ENCODE measurements at places on chromosomes 12 and 14.

DNA sequence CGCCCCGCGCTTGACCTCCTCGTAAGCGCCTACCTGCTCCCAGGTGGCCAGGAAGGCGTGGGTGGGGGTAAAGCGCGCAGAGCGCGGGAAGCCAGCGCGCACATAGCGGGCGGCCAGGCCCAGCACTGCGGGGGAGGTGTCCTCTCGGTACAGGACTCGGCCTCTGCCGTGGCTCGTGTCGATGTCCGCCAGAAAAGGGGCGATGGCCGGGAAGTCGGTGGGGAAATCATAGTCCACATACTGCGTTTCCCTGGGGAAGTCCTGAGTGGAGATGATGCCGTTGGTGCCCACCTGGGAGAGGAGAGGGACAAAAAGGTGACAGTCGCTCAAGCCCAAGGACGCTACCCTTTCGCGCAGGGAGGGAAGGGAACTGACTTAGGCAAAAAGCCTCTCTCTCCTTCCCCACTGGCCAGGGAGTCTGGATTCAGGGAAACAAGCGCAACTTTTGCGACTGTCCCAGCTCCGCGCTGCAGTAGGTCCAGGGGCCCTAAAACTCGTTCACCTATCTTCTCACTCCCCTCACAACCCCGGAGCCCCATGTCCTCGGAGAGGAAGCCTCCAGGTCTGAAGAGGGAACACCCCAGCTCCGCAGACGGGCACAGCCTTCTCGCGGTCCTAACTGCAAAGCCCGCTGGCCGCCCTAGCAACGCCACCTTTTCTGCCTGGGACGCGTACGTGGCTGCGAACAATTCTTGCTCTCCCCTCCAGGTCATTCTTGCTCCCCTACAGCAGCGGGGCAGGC lies 815 bp downstream of the NID2 start:
- DNase-seq, result no peak

GRCh38 chr12:21434699-21435098 lies 2.8 kb upstream of the PYROXD1 start:
- no peak for DNase-seq

GRCh38 chr14:51432302-51432948 lies 192.4 kb downstream of the TMX1 start:
- no peak for DNase-seq

- DNase-seq, result no peak
Observed at GRCh38 chr14:68146818-68147217, 327.2 kb downstream of the RAD51B start.

GRCh38 chr12:69459477-69459876 lies 10.7 kb upstream of the FRS2 start:
- no peak for DNase-seq

GRCh38 chr14:31774567-31774966 lies 213.4 kb downstream of the NUBPL start:
- DNase-seq, result no peak

DNA sequence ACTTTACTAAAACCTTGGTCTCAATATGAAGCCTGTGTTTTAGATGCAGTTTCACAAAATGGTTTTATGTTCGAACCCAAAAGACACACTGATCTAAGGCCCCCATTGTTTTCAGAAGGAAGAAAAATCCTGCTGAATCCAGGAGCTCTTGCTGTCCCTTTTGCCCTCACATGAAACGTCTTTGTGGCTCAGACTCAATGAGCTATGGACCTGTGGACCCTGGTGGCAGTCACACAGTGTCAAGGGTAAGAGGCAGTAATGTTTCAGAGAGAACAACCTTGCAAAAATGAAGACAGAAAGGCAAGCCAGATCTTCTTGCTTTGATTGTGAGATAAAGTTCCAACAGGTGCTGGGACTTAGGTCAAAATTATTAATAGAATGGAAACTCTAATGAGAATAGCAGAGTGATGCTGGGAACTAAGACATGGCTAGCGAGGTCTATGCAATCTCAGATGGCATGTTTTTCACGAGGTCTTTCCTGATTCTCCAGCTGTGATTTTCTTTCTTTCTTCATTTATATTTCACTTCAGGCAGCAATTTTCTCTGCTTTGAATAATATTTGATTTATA lies 164.9 kb upstream of the SLC38A2 start:
- DNase-seq, result no peak

DNA sequence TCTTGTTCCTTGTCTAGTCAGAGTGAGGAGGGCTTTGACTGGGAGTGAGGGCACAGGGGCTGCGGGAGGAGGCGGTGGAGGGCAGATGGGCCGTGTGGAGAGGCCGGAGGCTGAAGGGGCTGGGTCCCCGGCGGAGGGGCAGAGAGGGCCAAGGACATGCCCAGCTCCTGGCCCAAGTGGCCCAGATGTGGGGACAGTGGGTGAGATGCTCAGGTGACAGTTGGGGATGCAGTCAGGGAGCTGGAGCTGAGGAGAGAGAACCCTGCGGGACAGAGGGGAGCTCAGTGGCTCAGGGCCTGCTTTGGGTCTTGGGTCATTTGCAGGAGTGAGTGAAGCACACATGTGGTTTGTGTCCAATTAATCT lies 26.5 kb upstream of the PLD4 start:
- no peak for DNase-seq

- no peak for DNase-seq
Observed at GRCh38 chr14:99276482-99276881, 4.5 kb upstream of the BCL11B start.

DNA sequence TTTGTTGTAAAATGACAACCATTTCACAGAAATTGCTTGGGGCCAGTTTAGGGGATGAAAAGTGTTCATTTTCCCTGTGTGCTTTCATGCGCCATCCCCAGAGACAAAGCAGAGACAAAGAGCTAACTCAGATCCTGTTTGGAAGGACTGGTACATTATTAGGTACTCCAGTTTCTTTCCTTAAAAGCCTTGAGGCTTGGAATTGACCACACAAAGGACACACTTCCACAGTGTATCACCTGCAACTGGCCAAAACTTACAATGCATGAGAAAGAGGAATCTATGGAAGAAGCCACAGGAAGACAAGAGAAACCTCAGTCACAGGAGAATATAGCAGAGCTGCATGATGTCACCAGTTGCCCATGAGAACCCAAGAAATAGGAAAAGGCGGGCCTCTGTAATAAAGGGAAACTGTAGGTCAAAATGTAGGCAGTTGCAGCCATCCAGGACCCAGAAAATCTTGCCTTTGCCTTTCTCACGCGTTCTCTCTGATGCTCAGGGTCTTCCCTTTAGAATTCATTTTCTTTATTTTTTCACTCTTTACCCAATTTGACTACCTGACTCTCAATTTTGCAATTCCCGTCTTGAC lies 339.0 kb downstream of the RMST start:
- DNase-seq, result no peak

DNA sequence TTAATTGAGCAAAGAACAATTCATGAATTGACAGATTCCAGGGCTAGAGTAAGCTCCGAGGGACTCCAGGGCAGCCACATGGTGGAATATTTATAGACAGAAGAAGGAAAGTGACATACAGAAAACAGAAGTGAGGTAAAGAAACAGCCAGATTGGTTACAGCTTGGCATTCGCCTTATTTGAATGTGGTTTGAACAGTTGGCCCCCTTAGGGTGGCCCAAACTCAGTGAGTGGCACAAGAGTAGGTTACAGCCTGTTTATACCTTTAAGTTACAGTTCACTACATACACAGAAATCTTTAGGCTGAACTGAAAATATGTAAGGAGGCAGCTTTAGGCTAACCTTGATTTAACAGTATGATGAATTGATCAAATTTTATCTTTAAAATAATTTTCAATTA lies 174.5 kb upstream of the CNOT2 start:
- DNase-seq, result no peak

- DNase-seq, result peak; percentile 13
Observed at GRCh38 chr12:127677537-127678131, 589.3 kb upstream of the TMEM132C start.

- DNase-seq, result no peak
Observed at GRCh38 chr14:36346052-36346451, 25.6 kb upstream of the MBIP start.

DNA sequence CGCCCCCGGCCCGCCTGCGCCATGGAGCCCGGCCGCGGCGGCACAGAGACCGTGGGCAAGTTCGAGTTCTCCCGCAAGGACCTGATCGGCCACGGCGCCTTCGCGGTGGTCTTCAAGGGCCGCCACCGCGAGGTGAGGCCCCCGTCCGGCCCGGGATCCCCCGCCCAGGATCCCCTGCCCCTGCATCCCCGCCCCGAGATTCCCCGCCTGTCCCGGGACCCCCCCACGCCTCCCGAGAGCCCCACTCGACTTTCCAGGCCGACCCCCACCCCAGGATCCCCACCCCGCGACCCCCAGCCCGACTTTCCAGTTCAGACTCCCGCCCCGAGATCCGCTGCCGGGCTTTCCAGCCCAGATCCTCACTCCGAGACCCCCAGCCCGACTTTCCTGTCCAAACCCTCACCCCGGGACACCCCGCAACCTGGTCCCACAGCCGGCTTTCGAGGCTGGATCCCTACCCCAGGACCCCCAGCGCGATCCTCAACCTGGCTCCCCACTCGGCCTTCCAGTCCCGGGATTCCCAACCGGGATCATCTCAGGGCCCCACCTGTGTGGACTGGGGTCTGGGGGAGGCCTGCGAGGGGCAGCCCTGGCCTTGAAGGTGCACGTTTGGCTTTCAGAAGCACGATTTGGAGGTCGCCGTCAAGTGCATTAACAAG lies 688 bp downstream of the ULK1 start:
- DNase-seq, result no peak

DNA sequence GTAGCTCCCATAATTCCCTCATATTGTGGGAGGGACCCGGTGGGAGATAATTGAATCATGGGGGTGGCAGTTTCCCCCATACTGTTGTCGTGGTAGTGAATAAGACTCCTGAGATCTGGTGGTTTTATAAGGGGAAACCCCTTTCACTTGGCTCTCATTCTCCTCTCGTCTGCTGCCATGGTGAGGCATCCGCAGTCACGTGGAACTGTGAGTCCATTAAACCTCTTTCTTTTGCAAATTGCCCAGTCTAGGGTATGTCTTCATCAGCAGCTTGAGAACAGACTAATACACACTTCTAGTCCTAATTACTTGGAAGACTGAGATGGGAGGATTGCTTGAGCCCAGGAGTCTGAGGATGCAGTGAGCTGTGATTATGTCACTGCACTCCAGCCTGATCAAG lies 64.4 kb downstream of the TMX1 start:
- DNase-seq, result no peak

DNA sequence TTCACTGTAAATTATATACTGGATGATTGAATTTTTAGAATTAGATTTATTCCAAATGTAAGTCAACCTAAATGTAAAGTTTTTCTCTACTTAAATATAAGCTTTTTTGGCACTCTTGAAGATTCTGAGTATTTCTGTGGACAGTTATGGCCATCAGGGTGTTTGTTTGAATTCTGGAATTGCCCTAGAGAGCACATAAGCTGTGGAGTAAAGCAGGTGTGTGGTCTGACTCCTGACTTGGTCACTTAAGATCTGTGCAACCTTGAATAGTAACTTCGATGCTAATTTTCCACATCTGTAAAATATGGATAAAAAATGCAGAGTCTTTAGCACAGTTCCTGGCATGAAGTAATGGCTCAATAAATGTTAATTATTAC lies 64.4 kb downstream of the FUT8 start:
- DNase-seq, result no peak

- DNase-seq, result no peak
Observed at GRCh38 chr12:10563002-10563401, 50.4 kb downstream of the MAGOHB start.

DNA sequence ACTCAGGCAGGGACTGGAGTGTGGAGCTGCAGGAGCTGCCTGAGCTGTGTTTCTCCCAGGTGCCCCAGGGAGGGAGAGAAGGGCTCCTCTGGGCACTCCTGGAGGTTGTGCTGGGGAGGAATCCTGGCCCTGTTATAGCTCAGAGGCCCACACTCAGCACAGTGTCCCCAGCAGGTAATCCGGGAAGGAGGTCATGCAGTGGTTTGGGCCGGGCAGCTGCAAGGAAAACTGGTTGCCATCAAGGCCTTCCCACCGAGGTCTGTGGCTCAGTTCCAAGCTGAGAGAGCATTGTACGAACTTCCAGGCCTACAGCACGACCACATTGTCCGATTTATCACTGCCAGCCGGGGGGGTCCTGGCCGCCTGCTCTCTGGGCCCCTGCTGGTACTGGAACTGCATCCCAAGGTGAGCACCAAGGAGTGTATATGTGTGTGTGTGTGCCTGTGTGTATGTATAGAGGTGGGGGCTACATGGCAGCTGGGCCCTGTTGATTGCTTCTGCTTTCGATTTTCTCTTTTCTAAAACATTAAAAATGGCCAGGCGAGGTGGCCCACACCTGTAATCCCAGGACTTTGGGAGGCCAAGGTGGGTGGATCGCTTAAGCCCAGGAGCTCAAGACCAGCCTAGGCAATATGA lies 2.0 kb downstream of the AMHR2 start:
- DNase-seq, result no peak

DNA sequence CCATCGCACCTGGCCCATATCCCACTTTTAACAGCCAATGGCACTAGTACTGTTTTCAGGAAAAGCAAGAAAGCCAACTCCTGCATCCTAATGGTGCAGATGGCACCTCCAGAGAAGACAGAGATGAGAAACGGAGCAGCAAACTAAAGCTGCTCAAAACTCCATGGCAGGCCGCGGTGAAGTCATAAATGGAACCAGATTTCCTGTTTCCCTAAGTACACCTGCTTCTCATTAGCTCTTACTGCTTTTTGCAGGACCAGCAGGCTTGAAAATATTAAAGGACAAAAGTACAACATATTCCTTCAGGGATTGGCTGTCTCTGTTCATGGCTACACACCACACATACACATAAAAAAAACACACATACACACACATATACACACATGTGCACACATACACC lies 36.7 kb upstream of the LGALS3 start:
- DNase-seq, result no peak

GRCh38 chr12:83245156-83245555 lies 558.5 kb downstream of the TMTC2 start:
- no peak for DNase-seq

DNA sequence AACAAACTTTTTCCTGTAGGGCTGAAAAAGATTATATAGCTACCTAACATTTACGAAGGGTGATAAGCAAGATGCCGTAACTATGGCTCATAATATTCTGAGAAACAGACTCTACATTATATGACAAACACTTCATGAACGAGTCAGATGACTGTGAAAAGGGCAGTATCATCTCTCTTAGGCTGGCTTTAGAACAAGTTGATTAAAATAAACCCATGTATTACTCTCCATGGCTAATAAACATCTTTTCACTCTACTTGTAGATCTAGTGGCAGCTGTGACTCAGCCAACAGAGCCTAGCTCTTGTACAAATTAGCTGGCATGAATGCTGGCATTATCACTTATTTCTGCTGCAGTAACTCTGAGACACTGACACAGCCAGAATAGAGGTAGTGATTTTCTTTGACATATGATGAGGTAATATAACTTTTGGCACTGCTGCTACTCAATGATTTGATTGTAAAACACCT lies 47.1 kb downstream of the SLC2A13 start:
- DNase-seq, result no peak

DNA sequence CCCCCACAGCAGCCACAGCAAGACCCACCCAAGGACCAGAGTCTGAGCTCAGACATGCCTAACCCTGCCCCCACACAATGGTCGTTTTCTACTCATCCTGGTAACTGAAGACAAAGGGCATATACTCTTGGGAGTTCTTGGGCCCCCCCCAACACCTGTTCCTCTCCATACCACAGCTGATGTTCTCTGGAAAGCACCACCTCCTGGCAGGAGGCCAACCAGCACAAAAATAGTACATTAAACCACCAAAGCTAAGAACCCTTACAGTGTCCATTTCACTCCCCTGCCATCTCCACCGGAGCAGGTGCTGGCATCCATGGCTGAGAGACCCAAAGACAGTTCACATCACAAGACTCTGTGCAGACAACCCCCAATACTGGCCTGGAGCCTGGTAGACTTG lies 80.6 kb upstream of the DAAM1 start:
- DNase-seq, result no peak

- no peak for DNase-seq
Observed at GRCh38 chr12:89960011-89960507, 251.4 kb upstream of the ATP2B1 start.

GRCh38 chr14:78633752-78634151 lies 463.6 kb downstream of the NRXN3 start:
- DNase-seq, result no peak

All from activated T-cell treated with anti-CD3 and anti-CD28 coated beads for 4 hours (primary cell).